ENCODE measurements at places on chromosomes 6 and 20.

DNA sequence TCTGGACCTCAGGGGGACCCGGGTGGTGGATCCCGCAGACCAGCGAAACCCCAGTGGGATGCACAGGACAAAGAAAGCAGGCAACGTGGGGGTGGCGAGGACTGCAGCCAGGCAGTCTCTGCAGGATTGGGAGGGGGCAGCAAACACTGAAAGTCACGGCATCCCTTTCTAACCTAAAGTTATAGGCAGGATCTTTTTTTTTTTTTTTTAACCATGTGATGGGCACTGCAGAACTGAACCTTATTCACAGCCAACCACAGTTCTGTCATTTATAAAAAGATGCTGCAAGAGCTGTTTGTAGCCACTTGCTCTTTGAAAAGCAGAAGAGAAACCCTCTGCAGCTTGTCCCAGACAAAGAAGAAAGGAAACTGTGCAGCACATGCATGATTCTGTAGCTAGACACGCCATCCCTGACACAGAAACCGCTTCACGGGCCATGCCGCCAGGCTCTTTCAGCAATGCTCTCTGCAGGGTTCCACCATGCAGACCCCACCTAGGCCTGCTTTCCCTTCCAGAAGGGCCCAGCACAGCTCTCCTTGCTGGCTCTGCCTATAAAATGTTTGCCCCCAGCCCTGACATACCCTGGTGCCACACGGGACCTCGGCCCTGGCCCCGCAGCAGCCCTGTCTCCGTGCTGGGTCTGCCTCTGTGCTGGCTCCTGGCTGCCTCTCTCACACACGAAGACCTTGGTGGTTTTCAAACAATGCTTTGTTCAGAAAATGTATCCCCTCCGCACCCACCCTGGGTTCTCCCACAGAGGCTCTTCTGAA, 70.8 kb downstream of the PYGB start:
- no peak for DNase-seq

- DNase-seq, result no peak
These were observed 46.1 kb upstream of the MTRF1L start for GRCh38 chr6:153048631-153049030.

GRCh38 chr6:42694586-42694985, 27.8 kb downstream of the PRPH2 start:
- no peak for DNase-seq

DNA sequence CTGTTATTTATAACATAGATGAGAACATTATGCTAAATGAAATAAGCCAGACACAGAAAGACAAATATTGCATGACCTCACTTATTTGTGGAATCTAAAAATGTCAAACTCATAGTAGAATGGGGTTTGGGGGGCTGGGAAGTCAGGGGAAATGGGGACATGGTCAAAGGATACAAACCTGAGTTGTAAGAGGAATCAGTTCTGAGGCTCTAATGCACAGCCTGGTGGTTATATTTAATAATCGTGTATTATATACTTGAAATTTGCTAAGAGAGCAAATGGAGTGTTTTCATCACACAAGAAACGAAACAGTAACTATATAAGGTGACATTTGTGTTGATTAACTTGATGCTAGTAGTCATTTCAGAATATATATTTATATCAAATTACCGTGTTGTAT, 40.8 kb upstream of the GFOD1 start:
- no peak for DNase-seq

DNA sequence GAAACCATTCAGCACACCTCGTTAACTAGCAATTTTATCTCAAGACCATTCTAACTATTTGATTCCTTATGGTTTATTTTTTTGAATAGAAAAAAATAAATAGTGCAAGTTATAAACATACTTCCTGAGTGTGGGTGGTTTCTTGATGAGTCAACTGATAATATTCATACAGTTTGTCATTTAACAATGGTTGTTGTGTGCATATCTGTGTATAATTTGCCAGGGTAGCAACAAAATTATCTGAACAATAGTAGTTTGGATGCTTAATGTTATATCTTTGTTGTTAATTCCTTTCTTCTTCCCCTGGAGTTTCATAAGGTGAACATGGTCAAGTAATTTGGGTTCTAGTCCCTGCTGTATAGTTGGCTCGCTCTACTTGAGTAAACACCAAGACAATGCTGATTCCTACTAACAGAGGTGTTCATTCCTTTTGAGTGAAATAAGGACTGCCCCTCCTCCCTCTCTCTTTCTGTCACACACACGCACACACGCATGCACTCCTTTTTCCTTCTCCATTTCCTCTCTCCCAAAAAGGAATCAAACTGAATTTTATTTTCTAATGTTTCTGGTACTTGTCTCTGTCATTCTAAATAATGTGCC, 938.1 kb upstream of the EPHA7 start:
- DNase-seq, result no peak

DNA sequence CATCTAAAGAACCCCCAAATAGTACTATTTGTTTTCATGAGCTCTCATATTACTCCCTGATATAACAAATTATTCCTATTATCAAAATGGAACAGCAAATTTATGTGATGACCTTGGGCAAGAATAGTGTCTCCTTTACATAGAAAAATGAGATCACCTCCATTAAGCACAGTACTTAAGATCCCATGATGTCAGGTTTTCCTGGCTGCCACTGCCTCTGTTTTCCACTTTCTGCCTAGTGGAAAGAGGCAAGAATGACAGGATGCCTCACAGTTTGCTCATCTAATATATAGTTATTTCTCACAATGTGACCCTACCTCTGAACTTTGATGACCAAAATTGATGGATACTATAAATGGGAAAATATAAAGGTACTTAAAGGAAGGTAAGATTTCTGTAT, 260.1 kb upstream of the SGK1 start:
- DNase-seq, result no peak

- no peak for DNase-seq
These were observed 7.2 kb upstream of the LY6G5C start for GRCh38 chr6:31687860-31688693.

DNA sequence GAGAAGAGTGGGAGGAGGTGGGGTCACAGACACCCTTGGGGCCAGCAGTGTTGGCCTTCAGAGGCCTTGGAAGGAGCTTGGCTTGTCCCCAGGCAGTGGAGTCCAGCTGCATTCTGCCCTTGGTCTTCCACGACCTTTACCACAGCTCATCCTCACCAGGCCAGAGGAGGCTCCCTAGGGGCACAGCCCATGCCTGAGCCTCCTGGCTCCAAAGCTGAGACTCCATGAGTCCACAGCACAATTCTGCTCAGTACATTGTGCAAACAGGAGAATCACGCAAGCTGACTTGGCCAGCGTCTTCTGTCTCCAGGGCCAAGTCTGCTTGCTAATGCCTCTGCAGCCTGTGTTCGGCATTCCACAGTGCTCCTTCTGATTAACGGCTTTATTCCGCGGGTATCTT, 337.2 kb downstream of the SMOC2 start:
- no peak for DNase-seq

GRCh38 chr6:31805939-31806469, 762 bp downstream of the LSM2 start:
- no peak for DNase-seq

DNA sequence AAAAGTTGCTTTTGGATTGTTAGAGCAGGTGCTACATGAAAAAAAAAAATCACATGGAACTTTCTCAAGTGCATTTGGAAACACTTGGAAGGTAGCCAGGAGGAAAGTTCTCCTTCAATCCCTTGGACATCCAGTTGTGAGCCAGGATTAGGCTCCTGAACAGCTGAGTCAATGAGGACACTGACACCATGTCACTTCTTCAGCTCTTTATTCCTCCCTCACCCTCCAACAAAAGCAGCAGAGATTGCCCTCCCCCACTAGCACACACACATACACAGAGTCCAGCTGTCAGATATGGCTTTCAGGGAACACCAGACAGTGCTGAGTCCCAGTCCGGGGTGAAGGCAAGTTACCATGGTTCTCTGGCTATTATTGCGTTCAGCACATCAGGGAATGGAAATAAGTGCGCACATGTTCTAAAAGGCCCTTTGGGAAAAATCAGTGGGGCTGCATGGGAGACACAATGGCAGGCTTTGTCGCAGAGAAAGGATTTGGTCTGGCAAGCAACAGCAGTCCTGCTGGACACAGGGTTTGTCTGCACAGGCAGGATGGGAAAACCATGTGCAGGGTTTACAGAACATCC, 124.7 kb upstream of the MARCKS start:
- no peak for DNase-seq

- DNase-seq, result no peak
These were observed 636.9 kb downstream of the MMUT start for GRCh38 chr6:48826152-48826515.

DNA sequence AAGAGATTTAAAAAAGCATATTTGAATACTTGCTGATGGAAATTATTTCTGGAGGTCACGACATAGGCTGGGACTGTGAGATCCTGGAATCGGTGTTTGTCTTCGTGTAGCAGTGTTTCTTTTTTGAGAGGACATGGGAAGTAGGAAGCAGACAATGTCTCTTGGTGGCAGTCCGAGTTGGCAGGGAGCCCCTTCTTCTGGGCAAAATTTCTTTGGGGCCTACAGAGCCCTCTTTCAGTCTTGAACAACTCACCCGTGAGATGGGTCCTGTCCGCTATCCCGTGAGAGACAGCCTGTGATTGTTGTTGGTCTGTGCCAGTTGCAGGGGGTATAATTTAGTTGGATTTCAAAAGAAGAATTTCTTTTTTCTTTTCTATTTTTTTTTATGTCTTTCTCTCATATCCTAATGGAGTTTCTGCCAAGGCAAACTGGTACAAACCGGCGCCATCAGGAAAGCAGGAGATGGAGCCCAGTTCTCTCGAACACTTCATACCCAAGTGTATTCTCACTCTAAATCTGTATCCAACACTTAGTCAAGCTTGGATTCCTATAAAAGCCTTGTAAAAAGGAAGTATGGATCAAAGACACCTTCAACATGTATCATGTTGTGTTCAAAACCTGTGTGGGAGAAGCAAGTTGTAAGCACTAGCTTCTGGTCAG, 785.1 kb downstream of the MAFB start:
- no peak for DNase-seq

DNA sequence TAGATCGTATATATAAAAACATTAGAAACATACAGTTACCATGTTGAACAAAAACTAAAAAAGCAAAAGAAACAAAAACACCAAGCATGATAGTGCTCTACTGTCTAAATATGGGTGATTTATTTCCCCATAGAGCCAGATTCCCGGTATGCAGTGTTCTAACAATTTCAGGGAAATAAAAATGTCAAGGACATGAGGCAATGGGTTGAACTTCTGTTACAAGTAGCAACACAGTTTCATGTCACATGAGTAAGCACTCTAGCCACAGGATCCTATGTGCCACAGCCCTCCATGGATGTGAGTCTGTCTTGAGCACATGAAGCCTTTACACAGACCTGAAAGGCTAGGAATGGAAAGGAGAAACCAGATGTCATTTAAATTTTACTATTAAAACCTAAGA, 96.0 kb downstream of the MAP3K5 start:
- no peak for DNase-seq

All from brain pericyte (primary cell).